Stimulated activated naive CD8-positive, alpha-beta T cell treated with anti-CD3 and anti-CD28 coated beads, Interleukin-15, amount 100 ng/mL, for 72 hours (primary cell): ENCODE measurements at places on chromosomes 3 and 15.

GRCh38 chr3:155861476-155862183, 7.4 kb upstream of the SLC33A1 start:
- DNase-seq: no peak

DNA sequence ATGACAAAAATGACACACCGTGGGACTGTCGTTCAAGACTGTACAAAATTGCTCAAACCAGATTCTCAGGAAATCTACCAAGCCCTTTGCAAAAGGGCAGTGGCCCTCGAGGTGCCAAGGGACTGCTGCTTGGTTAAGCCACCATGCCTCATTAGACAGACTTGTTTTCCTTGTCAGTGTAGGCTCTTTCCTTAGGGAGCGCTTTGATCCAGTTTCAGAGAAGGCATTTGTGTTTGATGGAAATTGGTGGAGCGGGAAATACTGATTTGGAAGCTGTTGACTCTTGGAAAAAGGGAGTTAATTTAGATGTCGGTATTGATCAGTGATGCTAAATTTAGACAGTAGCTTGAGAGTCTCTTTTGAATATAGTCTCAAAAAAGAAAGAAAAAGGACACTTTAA, 304.3 kb upstream of the UMPS start:
- DNase-seq: no peak

DNA sequence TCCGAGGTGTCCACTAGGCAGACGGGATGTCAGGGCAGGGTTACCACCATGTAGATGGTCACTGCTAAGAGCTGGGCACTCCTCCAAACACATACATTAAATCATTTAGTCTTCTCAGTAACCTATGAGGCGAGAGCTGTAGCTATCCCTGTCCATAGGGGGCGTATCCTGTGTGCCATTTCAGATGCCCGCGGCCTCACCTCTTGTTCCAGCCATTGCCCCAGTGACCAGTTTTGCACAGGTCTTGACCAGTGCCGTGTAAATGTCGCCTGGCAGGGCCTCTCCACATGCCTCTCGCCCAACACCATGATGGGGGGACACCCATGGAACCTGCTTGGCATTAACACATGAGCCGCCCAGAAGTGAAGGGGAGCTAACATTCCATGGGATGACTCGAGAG, 20.8 kb upstream of the SRP14 start:
- DNase-seq: no peak

DNA sequence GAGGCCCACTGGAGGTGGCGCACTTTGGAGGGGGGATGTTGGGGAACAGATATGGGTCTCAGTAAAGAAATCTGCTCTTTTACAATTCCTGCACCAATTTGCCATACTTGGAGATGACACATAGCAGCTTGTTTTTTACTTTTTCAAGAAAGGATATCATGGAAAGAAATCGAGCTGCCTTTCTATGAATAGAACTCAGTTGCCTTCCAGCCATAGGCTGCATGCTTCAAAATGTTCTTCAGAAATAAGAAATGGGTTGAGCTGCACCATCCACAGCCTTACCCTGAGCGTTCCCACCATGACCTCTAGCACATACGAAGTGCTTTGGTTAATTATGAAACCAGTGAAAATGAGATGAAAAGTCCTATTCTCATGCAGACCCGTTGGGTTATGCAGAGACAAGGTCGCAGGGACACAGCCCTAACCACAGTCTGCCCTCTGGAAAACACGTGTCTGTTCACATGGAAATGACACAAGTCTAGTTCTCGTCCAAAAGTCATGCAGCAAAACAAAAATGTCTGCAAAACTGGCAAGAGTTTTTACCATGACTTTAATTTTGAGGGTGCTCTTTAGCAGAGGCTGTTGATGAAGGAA, 36.3 kb downstream of the NGRN start:
- no peak for DNase-seq

DNA sequence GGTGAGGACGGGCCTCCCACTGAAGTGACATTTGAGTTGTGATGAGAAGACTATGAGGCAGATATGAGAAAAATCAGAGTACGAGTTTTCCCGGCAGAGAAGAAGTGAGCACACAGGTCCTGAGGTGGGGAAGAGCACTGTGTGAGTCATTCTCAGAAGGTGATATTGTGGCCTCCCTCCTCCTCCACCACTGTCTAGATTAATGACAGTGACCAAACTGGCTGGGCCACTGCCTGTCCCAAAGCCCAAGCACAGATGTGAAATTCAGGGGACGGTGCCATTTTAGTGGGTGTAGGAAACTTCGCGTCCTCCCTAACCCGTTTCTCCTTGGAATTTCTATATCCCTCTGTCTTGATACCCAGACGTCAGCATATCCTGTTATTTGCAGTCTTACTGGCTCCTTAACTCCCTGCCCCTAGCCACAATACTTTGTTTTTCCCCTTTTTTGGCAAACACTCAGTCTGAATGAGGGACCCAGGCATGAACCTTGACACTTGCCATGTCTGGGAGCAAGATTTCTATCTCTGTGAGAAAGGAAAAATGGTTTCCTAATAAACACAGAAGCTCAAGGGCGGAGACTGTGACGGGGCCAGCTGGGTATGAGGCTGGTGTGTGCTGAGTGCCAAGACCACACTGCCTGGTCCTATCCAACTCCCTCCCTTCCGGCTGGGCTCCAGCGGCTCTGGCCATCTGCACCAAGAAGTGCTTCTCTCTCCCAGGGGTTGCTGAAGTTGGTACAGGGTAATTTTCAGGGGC, 15.2 kb downstream of the PRICKLE2 start:
- DNase-seq: no peak

DNA sequence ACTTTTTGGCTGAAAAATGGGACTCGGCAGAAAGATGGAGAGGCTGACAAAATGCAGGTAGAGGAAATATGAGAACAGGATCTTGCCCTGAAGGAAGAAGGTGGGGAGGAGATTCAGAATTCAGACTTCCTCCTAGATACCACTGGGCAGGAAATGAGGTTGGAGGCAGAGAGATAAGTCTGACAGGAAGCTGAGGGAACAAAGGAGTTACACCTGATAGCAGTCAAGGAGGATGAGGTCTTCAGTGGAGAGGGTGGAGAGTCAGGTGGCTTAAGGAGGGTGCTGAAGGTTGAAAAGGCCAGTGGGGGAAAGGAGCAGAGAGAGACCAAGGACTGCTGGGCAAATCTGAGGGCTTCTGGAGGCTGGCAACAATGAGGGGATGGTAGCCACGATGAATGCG, 56.8 kb downstream of the CCR4 start:
- no peak for DNase-seq

DNA sequence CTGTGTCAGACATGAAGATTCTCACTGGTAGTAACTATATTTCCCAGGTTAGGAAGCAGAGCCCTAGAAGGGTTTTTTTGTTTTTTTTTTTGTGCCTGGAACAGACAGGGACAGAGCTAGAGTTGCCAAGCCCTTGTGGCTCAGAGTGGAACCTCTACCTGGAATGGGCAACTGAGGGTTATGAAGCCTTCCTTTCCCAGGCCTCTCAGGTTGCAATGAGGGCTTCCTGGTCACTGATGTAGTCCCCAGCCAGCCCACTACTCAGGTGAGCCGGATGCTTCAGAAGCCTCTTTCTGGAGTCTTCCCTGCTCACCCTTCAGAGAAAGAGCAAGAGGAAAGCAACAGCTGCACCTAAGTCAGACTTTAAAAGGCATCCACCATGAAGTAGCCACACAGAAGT, 48.8 kb upstream of the MANF start:
- DNase-seq: no peak

- DNase-seq: no peak
Observed at GRCh38 chr3:132867956-132868355, 145.7 kb upstream of the NPHP3 start.

- DNase-seq: no peak
Observed at GRCh38 chr15:68209735-68210408, 4.7 kb upstream of the CALML4 start.

DNA sequence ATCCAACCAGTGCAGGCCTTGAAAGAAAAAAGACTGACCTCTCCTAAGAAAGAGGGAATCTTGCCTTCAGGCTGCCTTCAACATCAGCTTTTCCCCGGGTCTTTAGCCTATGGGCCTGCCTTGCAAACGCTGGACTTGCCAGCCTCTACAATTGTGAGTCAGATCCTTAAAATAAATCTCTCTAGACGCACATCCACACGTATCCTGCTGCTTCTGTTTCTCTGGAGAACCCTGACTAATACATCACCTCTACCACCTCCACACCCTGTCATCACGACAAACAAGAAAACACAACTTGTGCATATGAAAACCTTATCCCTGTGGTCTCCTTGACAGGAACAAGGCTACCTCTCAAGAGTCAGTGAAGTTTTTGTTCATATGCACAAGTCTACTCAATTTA, 11.8 kb downstream of the CYFIP1 start:
- DNase-seq: no peak

- DNase-seq: no peak
Observed at GRCh38 chr15:98657721-98658120, 9.4 kb downstream of the IGF1R start.

GRCh38 chr3:70180664-70181063, 131.8 kb downstream of the MDFIC2 start:
- DNase-seq: no peak

- no peak for DNase-seq
Observed at GRCh38 chr3:57128826-57129667, 36.1 kb downstream of the IL17RD start.

DNA sequence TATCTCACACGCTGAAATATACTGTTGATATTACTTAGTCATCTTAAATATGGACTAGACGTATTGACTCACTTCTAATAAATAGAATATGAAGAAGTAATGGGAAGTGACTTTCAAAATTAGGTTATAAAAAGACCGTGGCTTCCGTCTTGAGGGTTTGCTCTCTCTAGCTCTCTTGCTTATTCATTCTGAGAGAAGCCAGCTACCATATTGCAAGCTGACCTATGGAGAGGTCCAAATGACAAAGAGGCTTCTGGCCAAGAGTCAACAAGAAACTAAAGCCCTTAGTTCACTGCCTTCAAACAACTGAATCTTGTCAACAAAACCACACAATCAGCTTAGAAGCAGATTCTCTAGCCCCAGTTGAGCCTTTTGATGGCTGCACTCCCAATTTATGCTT, 46.1 kb downstream of the SLC9C1 start:
- no peak for DNase-seq

GRCh38 chr3:30691249-30691880, 85.0 kb downstream of the TGFBR2 start:
- no peak for DNase-seq

DNA sequence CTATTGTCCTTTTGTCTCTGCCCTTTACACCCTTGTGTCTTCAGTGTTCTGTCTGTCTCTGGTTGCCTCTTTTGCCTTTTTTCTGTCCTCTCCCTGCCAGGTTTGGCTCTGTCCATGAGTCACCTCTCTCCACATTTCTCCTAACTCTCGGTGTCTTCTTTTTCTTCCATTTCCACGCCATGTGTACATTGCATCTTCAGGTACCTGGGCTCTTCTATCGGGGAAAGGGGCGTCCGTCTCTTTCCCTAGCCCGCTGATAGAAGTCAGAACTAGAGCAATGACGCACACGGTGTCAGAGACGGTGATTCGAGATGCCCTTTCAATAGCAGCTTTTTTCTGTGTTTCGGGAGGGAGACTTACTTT, 641 bp downstream of the OPA1 start:
- peak; percentile 29 for DNase-seq

GRCh38 chr3:158727206-158728060, 4.8 kb downstream of the RARRES1 start:
- peak; percentile 38 for DNase-seq

DNA sequence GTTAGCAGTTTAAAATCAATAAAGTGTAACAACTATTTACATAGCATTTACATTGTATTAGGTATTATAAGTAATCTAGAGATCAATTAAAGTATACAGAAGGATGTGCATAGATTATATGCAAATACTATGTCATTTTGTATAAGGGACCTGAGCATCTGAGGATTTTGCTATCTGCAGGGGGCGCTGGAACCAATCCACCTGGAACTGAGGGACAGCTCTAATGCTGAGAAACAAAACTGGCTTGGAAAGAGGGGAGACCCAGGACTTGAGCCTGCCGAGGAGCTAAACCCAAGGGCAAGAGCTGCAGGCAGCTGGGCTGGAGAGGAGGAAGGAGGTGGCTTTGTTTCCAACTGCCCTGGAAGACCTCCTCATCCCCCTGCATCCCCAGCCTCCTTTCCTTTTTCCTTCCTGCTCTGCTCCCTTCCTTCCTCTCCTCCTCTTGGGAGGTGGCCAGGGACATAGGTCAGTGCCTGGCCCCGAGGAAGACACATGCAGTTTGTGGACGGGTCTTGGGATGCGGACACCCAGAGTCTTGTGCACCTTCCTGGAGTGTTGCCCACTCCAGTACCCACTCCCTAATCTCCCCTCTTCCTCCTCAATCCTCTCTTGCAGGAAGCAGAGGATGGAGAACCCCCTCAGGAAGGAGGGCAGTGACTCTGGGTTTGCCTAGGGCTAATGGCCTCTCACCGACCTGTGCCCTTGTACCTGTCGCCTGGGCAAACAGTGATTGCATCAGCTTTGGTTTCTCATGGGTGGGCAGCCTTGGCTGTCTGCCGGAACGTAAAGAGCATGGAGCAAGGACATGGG, 825 bp upstream of the RTP3 start:
- peak; percentile 19 for DNase-seq

DNA sequence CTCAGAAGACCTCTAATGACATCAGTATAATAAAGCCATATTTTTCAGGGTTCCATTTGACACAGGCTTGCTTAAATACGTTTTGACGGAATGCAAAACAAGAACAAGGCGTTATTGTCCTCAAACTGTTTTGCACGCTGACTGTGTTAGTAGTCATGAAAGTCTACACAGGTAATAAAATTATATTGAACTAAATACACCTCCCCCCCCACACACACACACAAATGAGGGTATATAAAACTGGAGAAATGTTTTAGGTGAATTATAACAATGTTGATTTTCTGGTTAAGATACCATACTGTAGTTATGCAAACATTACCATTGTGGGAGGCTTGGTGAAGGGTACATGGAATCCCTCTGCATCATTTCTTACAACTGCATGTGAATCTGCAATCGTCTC, 257.1 kb upstream of the ARRDC4 start:
- no peak for DNase-seq

GRCh38 chr15:44734839-44735481, 1.4 kb upstream of the TRIM69 start:
- no peak for DNase-seq

GRCh38 chr3:158768361-158768787, 33.5 kb upstream of the MFSD1 start:
- DNase-seq: no peak
